ENCODE measurements at places on chromosomes 4 and X. TPM values are rescaled to one million over a fixed set of nuclear protein-coding genes. Genes with fewer than 3 reads are reported as not detected.
A peak's percentile ranks its signal among the peaks of the same experiment; 100 is the strongest.

UGT2B10 gene
- not detected for polyA plus RNA-seq

MAGEA10 gene
- polyA plus RNA-seq: not detected

VCX2 gene
- not detected for polyA plus RNA-seq

GLRA3 gene
- not detected for polyA plus RNA-seq

STK26 gene
- polyA plus RNA-seq: 8.1 TPM

CSAG2 gene
- not detected for polyA plus RNA-seq

TNIP2 gene
- 42.5 TPM for polyA plus RNA-seq

FGF5 gene
- not detected for polyA plus RNA-seq

TRIML2 gene
- not detected for polyA plus RNA-seq

RBM46 gene
- polyA plus RNA-seq: not detected

GRCh38 chr4:77449171-77449570 is 156.4 kb upstream of the CXCL13 start:
- no peak overlapping the region for H3K27ac ChIP-seq
- no peaks in the 10 kb centered on the region for H3K4me1 ChIP-seq
- no peak for DNase-seq
- no peaks in the 10 kb centered on the region for H3K27me3 ChIP-seq
- no peaks in the 10 kb centered on the region for H3K36me3 ChIP-seq
- H3K4me3 ChIP-seq: no peak overlapping the region

DNA sequence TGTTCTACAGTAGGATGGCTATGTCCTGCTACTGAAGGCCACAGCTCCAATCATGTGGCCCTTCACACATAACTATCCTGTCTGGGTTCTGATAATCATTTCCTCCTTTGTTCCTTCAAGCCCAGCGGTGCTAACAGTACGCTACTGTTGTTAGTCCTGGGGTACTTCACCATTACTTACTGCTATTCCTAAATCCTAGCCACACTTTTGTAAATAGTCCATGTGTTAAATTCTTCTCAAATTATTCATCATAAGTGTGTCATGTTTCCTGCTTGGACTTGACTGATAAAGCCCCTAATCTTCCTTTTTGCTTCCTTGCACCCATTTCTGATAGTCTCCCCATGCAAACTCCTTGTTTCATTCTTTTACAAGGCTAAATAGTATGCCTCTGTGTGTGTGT is 332.6 kb downstream of the FGF13 start:
- no peak overlapping the region for H3K27ac ChIP-seq
- no peaks in the 10 kb centered on the region for H3K36me3 ChIP-seq
- no peak overlapping the region for H3K4me3 ChIP-seq
- DNase-seq: no peak

DNA sequence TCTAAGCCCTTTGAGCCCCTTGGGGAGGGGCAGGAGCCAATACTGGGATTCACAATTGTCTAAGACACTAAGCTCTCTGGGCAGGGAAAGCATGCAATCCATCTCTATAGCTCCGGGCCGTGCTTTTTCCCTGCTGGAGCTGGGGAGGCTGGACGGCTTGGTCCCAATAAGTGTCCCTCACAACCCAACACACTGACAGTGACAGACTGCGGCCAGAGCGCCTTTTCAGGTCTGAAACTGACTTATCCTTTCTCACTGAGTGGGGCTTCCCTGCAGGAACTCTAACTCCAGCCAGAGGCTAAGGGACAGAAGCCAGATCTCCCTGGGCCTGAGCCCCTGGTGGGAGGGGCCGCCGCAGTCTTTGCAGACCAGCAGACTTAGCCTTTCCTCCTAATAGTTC is 146.6 kb upstream of the PBDC1 start:
- no peak overlapping the region for H3K27ac ChIP-seq
- no peaks in the 10 kb centered on the region for H3K27me3 ChIP-seq

DNA sequence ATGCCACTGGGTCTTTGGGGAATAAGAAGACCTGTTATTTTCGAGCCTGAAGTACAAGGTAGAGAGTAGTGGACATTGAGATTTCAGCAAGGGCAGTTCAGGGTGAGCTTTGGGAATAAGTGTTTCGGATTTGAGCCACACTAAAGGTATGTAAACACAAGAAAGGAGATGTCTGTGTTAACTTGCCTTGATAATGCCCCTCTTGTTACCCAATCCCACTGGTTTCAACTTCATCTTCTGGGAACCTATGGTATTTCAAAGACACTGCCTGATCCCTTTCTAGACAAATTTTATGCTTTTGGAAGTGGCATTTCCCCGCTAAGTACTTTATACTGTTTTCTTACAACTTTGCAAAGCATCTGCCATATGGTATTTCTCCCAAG is 79.4 kb downstream of the SLC9A6 start:
- no peak for DNase-seq
- H3K27ac ChIP-seq: peak overlapping the region; percentile 69
- H3K36me3 ChIP-seq: no peaks in the 10 kb centered on the region
- no peak overlapping the region for H3K4me3 ChIP-seq
- H3K27me3 ChIP-seq: peaks cover 10% of the 10 kb centered on the region
- H3K4me1 ChIP-seq: no peaks in the 10 kb centered on the region

DNA sequence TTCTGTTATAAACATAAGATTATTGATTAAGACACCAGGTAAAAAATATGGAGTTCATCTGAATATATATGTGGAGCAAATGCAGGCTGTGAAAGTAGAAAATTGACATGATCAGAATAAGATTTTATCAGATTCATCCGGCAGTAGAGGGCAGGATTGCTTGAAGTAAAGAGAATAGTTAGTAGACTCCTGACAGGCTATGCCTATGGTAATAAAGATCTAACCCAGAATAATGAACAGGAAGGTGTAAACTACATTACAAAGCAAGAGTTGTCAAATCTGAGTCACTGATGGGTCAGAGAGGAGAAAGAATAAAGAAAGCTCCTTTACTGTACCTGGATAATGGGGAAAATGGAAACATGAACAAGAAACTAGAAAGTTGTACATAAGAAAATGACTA is 20.8 kb upstream of the TMEM184C start:
- H3K4me1 ChIP-seq: no peaks in the 10 kb centered on the region
- no peak overlapping the region for H3K4me3 ChIP-seq
- DNase-seq: peak; percentile 14
- H3K27ac ChIP-seq: no peak overlapping the region
- no peaks in the 10 kb centered on the region for H3K27me3 ChIP-seq
- H3K36me3 ChIP-seq: no peaks in the 10 kb centered on the region

- DNase-seq: no peak
- no peak overlapping the region for H3K27ac ChIP-seq
- H3K4me3 ChIP-seq: no peak overlapping the region
- peaks cover 76% of the 10 kb centered on the region for H3K4me1 ChIP-seq
Measured at GRCh38 chr4:925771-926500, 6.2 kb downstream of the GAK start.

DNA sequence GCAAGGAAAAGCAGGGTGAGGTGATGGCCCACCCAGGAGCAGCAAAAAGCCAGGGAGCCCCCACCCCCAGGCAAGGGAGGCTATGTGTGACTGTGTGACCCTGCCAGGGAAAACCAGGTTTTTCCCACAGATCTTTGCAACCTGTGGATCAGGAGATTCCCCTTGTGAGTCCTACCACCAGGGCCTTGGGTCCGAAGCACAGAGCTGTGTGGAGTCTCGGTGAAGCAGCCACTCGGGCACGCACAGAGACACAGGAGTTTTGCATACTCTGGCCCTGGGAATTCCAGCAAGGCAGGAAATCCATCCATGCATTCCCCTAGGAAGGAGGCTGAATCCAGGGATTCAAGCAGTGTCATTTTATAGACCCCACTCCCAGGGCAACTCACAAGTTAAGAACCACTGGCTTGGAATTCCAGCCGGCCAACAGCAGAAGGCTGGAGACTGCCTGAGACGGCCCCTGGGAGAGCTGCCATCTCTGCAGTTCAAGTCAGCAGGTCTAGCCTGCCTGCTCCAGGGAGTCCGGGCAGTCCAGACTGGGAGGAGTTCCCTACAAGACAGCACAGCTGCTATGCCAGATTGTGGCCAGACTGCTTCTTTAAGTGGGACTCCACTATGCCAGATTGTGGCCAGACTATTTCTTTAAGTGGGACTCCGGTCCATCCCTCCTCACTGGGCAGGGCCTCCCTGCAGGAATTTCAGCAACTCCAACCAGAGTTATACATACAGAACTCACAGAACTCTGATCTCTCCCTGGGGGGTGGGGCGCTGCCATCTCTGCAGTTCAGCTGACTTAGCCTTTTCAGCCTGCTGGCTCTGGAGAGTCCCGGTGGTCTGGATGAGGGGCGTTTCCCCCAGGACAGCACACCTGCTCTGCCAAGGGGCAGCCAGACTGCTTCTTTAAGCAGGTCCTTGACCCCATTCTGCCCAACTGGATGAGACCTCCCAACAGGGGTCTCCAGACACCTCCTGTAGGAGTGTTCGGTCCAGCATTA is 85.1 kb upstream of the ADAD1 start:
- H3K36me3 ChIP-seq: peaks cover 67% of the 10 kb centered on the region
- no peaks in the 10 kb centered on the region for H3K27me3 ChIP-seq
- no peak overlapping the region for H3K4me3 ChIP-seq
- H3K4me1 ChIP-seq: no peaks in the 10 kb centered on the region
- DNase-seq: no peak
- no peak overlapping the region for H3K27ac ChIP-seq

DNA sequence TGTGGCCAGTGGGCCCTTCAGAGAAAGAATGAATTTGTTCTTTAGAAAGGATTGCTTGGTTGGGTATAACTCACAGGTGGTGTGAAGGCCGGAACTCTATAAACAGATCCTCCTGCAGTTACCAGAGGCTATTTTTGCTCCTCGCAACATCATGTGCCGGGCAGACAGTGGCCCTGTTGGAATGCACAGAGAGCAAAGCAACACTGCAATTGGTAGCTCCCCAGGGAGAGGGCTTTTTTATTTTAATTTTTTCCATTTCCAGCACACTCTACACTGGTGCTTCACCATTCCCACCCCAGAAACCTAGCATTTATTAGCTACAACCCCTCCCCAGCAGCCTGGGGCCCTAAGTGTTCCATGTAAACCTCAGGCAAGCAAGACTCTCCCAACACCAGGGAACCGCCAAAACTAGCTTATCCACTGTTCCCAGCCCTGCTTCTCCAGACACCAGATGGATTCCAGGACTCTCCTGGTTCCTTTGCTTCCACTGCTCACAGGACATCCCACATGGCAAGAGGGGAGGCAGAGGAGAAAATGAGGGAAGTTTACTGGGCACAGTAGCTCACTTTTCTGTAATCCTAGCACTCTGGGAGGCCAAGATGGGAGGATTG is 75.1 kb upstream of the TMEM164 start:
- no peak overlapping the region for H3K4me3 ChIP-seq
- DNase-seq: no peak
- H3K27me3 ChIP-seq: no peaks in the 10 kb centered on the region

- H3K27ac ChIP-seq: no peak overlapping the region
- no peaks in the 10 kb centered on the region for H3K4me1 ChIP-seq
- no peaks in the 10 kb centered on the region for H3K27me3 ChIP-seq
- no peak overlapping the region for H3K4me3 ChIP-seq
Measured at GRCh38 chr4:185171373-185172071, 28.5 kb downstream of the SLC25A4 start.

- peaks cover 11% of the 10 kb centered on the region for H3K4me1 ChIP-seq
- no peak overlapping the region for H3K27ac ChIP-seq
- no peak for DNase-seq
- H3K27me3 ChIP-seq: no peaks in the 10 kb centered on the region
- H3K36me3 ChIP-seq: no peaks in the 10 kb centered on the region
- no peak overlapping the region for H3K4me3 ChIP-seq
Measured at GRCh38 chr4:75002381-75002780, 69.5 kb downstream of the PARM1 start.

DNA sequence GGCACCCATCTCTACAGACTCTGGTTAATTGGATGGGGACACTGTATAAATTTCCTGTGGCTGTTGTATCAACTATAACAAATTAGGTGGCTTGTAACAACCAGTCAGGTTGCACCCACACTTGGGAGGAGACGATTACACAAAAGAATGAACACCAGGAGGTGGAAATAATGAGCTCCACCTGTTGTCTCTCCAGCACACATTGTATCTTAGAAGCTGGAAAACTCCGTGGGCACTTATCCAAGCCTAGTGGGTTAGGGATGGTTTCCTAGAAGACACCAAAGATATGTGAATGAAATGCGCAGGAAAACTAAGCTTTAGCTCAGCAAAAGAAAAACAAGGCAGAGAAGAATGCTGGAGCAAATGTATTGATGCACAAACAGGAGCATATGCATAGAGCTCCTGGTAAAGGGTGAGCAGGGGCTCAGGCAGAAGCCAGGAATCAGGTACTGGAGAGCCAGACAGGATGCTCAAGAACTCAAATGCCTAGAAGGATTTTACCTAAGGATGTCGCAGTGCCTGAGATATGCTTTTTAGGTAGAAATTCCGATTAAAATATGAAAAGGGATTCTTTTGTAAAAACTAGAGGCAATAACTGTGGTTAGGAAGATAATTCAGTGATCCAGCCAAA is 111.7 kb downstream of the GALNTL6 start:
- no peak overlapping the region for H3K4me3 ChIP-seq
- no peaks in the 10 kb centered on the region for H3K27me3 ChIP-seq
- no peaks in the 10 kb centered on the region for H3K4me1 ChIP-seq
- DNase-seq: no peak
- no peaks in the 10 kb centered on the region for H3K36me3 ChIP-seq
- H3K27ac ChIP-seq: no peak overlapping the region

DNA sequence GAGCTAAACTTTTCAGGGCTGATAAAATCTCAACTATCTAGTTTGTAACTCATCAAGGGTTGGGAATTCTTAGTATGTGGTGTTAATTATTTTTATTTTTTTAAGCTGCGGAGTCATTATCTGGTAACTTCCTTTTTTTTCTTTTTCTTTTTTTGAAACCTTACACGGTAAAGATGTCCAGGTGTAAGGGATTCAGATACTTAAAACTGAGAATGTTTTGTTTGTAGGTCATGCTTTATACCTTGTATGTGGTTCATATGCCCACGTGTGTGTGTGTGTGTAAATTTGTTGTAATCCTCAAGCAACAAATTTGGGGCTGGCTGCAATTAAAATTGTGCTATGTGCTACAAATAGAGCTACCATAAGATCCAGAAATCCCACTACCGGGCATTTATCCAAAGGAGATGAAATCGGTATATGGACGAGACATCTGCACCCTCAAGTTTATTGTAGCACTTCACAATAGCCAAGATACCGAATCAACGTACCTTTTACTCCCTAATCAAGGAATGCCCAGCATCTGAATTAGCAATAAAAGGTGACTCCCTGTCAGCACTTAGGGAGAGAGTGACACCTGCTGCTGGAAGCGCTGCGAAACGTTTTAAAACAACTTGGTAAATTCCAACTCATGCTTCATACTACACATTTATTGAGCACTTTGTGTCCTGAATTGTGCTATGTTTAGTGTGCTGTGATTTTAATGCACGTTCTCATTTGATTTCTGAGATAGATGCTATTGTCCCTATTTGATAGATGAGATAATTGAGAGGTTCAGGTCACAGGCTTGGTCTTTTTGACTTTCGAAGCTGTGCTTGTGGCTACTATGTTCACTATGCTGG is 16.1 kb downstream of the MSMO1 start:
- no peak overlapping the region for H3K27ac ChIP-seq
- H3K36me3 ChIP-seq: peaks cover 51% of the 10 kb centered on the region
- H3K4me3 ChIP-seq: no peak overlapping the region
- H3K4me1 ChIP-seq: no peaks in the 10 kb centered on the region
- H3K27me3 ChIP-seq: no peaks in the 10 kb centered on the region

DNA sequence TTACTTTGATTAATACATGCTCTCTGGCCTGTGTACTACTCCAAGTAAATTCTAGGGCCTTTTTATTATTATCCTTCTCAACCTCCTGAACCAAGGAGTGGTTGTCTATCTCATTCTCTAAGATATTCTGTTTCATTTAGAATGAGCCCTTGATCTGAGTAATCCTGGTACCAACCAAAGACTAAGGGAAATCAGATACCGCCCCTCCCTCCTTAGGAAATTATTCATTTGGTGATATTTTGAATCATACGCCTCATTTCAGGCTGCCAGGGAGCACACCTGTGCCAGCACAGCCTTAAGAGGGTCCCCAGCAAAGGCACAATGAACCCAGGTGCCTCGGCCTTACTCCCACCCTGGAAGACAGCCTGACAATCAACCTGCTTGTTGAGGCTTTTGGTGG is 73.2 kb upstream of the STARD8 start:
- no peaks in the 10 kb centered on the region for H3K36me3 ChIP-seq
- no peaks in the 10 kb centered on the region for H3K27me3 ChIP-seq
- H3K4me1 ChIP-seq: no peaks in the 10 kb centered on the region
- H3K27ac ChIP-seq: no peak overlapping the region
